ENCODE measurements at places on chromosomes 4 and X. TPM values are rescaled to one million over a fixed set of nuclear protein-coding genes. Genes with fewer than 3 reads are reported as not detected.

DNA sequence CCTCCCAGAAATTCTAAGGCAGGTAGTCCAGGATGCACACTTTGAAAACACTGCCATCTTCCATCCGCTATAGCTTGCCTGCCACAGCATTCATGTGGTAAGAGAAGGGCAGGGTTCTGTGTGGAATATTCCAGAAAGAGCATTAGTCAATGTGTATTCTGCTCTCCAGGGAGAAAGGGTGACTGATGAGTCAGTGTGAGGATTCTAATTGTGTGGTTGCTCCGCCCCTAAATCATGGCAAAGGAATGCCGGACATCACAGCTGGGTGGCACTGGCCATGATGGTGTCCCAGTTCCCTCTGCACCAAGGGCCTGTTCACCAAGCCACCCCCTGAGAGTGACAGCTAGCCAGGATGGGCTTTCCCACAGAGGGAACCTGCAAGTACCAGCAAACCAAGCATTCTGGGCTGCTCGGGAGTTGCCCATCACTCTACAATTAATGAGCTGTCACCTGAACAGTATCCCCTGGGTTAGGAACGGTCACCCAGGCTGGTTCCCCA, 9.5 kb downstream of the IDS start:
- H3K27me3 ChIP-seq, result no peaks in the 10 kb centered on the region
- H3K4me3 ChIP-seq, result no peak overlapping the region
- H3K27ac ChIP-seq, result no peak overlapping the region
- H3K4me1 ChIP-seq, result peaks cover 48% of the 10 kb centered on the region

GRCh38 chr4:74543231-74543781, 98.4 kb downstream of the AREG start:
- no peak for DNase-seq
- peaks cover 23% of the 10 kb centered on the region for H3K4me1 ChIP-seq
- H3K36me3 ChIP-seq, result no peaks in the 10 kb centered on the region
- no peak overlapping the region for H3K27ac ChIP-seq
- H3K4me3 ChIP-seq, result no peak overlapping the region

DNA sequence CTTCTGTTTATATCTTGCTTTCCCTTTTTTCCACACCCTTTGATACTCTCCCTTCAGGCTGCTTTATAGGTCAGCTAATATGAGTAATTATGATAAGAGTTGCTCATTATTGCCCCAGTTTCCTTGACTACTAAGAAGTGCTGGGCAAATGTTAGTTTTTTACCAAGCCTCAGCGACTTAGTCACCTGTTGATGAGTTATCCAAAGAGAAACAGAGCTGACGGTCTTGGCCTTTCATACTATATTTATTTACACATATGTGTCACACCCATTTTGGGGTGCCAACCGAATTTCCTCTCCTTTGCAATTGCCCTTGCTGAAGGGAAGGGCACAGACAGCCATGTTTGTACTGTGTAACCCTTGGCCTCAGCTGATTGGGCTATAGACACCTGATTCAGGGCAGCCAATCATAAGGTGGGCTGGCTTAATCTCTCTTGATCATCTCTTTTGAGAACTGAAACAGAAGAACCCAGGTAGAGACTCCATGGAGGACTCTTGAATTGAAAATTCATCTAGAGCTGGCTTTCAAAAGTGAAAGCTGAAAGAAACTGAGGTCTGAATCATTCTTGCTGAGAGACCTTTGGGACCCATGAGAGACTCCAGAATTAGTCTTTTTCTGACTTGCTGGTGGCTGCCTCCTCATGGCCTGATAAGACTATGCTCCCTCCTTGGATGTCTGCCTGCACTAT, 111.7 kb upstream of the RPS6KA3 start:
- H3K36me3 ChIP-seq, result no peaks in the 10 kb centered on the region
- peaks cover 83% of the 10 kb centered on the region for H3K4me1 ChIP-seq
- no peak for DNase-seq
- H3K4me3 ChIP-seq, result no peak overlapping the region
- H3K27ac ChIP-seq, result no peak overlapping the region
- H3K27me3 ChIP-seq, result no peaks in the 10 kb centered on the region

DNA sequence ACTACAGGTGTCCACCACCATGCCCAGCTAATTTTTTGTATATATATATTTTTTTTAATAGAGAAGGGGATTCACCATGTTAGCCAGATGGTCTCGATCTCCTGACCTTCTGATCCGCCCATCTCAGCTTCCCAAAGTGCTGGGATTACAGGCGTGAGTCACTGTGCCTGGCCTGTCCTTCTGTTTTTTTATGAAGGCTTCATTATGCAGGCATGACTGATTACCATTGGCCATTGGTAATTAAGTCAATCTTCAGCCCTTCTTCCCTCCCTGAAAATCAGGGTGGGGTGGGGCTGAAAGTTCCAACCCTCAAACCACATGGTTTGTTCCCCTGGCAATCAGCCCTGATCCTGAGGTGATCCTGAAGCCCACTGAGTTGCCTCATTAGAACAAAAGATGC, 336.9 kb downstream of the PTTG2 start:
- no peaks in the 10 kb centered on the region for H3K27me3 ChIP-seq
- no peaks in the 10 kb centered on the region for H3K36me3 ChIP-seq
- DNase-seq, result no peak
- H3K4me1 ChIP-seq, result no peaks in the 10 kb centered on the region
- no peak overlapping the region for H3K4me3 ChIP-seq

- no peaks in the 10 kb centered on the region for H3K36me3 ChIP-seq
- no peak overlapping the region for H3K27ac ChIP-seq
- no peak for DNase-seq
- H3K4me3 ChIP-seq, result no peak overlapping the region
Measured at GRCh38 chrX:3788494-3789233, 75.2 kb upstream of the PRKX start.

DNA sequence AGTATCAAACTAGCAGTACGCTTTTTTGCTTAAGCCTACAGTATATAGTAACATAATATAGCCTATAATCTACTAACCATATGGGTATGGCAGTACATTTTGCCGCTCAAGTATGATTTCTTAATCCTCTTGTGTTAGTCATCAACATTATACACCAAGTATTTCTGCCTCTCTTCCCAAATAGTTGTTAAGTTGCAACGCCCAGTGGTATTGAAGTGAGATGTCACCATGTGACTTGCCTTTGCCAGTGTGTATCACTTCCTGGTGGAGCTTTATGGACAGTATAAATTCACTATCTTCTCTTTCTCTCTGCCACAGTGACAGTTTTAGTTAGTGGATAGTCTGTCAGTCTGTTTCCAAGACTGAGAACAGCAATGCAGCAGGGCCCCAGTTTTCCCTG, 535.5 kb downstream of the PDHA2 start:
- H3K36me3 ChIP-seq, result no peaks in the 10 kb centered on the region
- H3K27me3 ChIP-seq, result no peaks in the 10 kb centered on the region
- no peak for DNase-seq

DNA sequence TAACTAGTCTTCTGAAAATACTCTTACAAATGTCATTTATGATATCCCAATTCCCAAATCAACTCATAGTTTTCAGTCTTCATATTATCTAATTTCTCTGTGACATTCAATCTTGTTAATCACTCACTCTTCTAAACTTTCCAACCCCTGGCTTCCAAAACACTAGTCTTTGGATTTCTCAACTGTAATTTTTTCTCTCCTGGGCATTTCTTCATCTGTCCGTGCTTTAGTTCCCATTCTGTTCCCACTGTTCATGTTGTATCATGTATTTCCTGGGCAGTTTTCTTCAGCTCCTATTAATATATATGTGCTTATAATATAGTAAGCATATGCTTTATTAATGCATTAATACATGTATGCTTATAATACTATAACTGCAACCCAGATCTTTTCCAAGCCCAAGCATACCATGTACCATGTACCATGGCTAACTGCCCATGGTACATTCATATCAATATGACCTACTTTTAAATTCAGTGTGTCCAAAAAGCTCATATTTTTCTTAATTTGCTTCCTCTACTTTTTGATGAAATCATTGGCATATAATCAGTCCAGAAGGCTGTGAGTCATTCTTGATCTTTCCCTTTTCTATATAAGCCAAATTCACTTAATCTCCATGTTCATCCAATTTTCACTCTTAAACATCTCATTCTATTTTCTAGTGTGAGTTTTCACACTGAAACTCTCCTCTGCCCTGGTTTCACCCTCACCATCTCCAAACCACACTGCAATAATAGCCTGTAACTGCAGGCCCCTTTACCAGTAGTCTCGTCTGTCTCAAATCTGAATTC, 21.3 kb upstream of the GK2 start:
- no peak for DNase-seq
- H3K36me3 ChIP-seq, result no peaks in the 10 kb centered on the region
- H3K27ac ChIP-seq, result no peak overlapping the region
- H3K27me3 ChIP-seq, result no peaks in the 10 kb centered on the region

The HSFX2 gene
- not detected for total RNA-seq

Measured in HepG2 (cell line).